ENCODE measurements at places on chromosomes 7 and 10.
A peak's percentile ranks its signal among the peaks of the same experiment; 100 is the strongest.

DNA sequence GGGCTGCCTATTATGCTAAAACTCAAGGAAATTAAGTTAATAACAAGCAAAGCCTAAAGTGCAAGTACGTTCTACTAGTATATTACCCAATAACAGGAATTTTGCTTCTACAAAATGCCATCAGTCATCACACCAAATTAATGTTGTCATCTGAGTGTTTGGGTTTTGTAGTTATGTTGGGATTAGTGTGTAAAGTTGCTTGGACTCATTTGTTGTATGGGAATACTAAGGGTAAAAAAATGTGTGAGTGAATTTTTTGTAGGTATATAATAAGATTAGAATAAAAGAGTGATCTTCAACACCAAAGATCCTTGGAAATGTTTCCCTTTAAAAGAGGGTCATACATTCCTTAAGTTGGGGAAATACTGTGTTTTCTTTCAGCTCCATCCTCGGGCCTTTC is 38.6 kb downstream of the NRP1 start:
- no peak for DNase-seq

- DNase-seq = no peak
Observed at GRCh38 chr7:26329520-26330255, 38.0 kb downstream of the SNX10 start.

- DNase-seq = no peak
Observed at GRCh38 chr7:104371216-104371979, 43.0 kb downstream of the LHFPL3 start.

DNA sequence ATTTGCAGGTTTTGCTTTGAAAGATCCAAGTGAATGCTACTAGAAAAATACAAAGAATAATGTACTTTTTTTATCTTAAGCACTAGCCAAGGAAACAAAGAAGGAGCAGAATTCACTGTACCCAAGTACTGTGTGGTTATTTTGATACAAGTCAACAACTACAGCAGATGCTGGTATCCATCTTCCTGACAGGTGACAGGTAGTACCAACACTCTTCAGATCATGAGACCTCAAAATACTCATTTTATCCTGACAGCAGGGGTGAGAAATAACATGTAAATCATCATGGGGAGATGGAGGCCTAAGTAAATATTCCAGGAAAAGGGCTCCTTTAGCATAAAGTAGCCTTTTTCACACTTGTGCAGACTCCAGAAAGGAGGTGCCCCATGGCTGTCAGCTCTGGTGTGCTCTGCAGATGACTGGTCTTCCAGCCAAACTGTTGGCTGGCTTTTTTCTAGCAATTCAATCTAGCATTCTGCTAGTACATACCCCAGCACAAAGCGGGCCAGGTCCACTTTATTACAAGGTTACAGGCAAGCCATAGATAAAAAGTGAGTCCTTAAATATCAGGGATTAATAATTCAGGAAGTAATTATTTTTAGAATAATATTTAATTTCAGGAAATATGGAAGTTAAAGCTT is 90.4 kb downstream of the PDE1C start:
- no peak for DNase-seq

DNA sequence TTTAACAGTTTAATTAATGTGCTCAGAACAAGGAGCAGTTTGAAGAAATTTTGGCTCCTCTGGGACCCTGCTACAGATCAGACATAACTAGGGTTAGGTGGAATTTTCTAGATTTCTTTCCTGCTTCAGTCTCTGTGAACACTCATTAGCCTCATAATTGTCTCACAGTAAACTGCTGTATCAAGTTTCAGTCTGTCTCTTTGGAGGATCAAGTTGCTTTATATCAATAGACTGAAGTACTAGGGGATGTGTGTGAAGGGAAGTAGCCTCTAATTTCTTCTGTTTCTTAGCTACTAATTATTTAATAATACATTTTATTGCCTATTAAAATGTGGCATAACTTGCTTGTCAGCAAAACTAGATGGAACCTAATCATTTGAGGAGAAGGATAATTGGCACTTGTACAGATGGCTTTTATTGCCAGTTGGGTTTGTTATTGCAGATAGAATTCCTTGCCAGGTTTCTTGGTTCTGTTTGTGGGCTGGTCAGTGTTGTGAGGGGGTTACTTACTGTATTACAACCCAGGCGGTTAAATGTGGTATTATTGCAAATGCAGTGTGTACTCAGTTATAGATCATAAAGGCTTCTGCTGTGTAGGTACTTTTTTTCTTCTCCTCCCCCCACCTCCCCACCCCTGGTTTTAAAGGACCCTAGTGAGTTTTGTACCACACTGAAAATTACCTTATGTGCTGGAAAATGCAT is 758.0 kb downstream of the AUTS2 start:
- DNase-seq = no peak

GRCh38 chr7:97285348-97285747 is 167.8 kb downstream of the SDHAF3 start:
- DNase-seq = no peak

GRCh38 chr10:88232029-88232895 is 350.9 kb downstream of the RNLS start:
- DNase-seq = no peak

DNA sequence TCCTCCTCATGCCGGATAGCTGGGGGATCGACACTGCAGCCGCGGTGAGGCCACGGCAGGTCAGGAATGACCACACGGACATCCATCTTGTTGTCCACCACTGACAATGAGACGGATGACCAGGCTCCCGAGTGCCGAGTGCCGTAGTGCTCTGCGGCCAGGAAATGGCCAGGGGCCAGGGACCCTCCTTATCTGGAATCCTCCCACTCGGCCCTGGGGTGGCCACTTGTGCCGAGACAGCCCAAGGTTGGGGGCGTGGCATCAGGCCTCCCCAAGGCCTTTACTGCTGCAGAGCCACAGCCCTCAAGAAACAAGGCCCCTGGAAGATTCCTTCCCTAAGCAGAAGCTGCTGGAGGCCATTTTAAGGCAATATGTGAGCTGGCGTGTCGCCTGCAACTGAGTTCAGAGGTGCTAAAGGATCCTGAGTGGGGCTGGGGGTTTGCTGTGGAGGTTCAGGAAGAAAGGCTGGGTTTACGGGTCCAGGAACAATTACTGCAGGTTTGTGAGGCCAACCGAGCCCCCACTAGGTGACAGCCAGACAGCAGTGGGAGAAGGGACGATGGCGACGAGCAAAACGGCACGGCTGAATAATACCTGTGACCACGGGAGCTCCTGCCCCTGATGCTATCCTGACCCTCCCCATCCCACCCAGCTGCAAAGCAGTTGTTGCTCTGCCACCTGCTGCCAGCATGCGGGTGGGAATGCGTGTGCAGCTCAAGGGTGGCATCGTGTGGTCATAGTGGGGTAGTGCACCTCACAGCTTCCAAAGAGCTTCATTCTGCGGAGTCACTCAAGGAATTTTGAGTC is 31.6 kb upstream of the LEP start:
- peak; percentile 53 for DNase-seq

DNA sequence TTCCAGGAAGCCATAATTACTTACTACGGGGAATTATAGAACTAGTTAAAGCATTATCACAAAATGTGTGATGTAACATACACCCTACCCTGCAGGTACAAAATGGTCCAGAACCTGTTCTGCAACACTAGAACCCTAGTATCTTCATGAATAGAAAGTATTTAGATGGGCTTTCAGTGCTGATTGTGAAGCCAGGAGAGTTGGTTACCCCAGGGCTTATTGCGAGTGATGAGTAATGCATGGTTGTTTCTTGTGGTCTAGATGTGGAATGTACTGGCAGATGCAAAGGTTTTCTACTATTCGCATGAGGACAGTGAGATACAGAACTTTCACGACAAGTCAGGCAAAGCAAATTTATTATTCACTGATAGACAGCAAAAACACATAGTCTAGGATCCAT is 33.6 kb upstream of the AGR3 start:
- DNase-seq = no peak

DNA sequence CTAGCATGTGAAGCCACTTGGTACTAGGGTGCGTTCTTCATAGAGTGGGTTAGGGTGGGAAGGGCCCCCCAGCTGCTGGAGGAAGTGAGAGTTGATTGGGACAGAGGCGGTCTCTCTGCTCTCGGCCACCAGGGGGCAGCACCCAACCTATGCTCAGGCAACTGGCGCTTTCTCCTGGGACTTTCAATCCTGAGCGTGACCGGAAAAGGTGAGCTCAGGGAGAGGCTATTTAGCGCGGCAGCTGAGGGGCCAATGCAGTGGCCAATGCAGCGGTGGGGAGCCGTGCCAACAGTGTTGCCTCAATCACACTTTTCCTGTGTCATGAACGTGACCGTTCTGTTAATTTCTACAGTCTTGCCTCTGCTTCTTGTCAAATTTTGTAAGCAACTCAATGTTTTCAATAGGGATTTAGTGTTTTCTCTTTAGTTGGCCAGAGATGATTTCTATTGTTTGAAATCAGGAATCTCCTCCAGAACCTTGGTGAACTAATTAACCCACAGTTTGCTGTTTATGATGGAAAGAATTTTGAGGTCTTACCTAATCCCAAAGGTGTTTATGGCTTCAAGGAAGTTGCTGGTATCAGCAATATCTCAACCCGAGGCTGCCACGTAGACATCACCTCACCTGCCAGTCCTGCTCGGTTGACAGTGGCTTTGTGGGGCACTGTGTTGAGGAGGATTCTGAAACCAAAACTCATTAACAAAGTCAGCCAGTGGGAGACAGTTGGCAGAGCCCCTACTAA is 67.9 kb upstream of the PDZD8 start:
- peak; percentile 16 for DNase-seq

DNA sequence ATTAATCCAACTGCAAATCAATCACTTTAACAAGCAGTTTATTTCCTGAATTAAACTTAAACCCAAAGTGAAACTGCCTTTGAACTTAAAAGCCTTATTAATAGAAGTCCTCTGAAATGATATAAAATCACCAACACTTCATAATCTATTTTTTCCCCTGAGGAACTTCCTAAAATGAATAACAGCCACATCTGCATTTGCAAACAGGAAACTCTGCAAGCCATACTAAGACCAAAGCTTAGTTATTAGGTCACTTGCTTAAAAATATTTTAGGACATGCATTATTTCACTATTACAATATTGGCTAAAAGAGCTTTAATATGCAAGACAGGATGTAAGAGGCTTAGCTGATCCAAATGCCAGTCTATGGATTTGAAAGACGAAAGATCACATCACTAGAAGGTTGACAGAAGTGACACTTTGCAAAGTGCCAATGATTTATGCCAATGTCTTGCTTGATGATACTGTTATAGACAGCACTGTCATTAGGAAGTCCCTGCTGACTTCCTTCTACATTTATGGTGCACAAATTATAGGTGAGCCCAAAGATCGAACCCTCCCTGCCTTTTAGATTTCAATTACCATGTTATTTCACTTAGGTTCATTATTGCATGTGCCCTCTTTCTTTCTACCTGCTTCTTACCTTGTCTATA is 99.9 kb upstream of the SKAP2 start:
- no peak for DNase-seq

GRCh38 chr7:158534598-158534997 is 53.0 kb downstream of the PTPRN2 start:
- DNase-seq = no peak

- no peak for DNase-seq
Observed at GRCh38 chr10:107671960-107672359, 507.5 kb upstream of the SORCS1 start.

DNA sequence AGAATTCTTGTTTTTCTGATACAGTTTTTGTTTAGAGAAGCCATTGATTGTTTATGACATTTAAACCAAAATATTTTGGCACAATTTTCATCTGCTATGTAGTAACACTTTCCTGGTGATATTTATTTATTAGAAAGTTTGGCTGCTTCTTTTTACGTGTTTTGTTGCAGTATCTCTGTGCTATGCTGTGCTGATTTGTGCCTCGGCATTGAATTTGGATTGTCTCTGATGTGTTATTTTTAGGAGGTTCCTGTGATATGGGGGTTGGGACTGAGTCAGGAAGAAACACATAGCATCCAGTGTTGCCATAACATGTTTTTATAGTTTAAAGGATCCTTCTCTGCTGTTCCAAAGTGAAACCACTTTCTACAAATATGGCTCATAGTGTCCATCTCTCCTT is 1197.7 kb upstream of the LRRN3 start:
- no peak for DNase-seq

DNA sequence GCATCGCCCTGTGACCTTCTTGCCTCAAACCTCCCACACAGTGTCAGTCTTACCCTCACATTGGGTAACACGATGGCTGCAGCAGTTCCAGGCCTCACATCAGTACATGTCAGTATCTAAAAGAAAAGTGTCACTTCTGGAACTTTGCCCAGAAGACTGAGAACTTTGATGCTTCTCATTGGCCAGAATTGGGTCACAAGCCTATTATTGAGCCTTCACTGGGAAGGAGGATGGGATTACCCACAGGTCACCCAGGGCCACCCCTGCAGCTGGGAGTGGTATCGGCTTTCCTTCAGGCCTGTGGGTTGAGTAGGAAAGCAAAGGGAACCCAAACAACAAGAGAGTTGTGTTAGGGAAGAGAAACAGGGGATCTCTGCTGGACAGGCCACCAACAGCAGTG is 111.5 kb downstream of the NPY start:
- no peak for DNase-seq

- no peak for DNase-seq
Observed at GRCh38 chr10:97042716-97043562, 142.8 kb downstream of the SLIT1 start.

DNA sequence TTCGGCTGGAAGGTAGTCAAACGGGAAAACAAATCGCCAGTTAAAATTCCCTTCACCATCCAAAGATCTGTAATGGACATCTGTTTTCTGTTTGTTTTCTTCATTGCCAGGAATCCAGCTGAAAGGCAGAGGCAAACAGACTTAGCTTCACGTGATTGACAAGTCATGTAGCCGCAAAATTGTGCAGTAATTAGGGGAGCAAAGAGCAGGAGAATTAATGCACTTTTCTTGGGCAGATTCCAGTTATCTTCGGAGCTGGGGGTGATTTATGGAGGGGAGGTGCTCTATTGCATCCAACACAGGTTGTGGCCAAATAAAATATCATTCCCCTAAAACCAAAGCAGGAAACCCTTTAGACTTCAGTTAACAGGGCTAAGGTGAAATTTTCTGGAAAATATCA is 162.2 kb downstream of the MYOF start:
- DNase-seq = no peak

GRCh38 chr7:90692396-90692795 is 96.3 kb downstream of the CDK14 start:
- DNase-seq = no peak

- DNase-seq = no peak
Observed at GRCh38 chr10:103829838-103830465, 25.4 kb downstream of the SH3PXD2A start.
